Upper lobe of left lung (tissue), 6 donors: ENCODE measurements at places on chromosomes 1 and 21.

GRCh38 chr1:228347181-228347580 lies 59.5 kb downstream of the TRIM11 start:
- no peak for DNase-seq

DNA sequence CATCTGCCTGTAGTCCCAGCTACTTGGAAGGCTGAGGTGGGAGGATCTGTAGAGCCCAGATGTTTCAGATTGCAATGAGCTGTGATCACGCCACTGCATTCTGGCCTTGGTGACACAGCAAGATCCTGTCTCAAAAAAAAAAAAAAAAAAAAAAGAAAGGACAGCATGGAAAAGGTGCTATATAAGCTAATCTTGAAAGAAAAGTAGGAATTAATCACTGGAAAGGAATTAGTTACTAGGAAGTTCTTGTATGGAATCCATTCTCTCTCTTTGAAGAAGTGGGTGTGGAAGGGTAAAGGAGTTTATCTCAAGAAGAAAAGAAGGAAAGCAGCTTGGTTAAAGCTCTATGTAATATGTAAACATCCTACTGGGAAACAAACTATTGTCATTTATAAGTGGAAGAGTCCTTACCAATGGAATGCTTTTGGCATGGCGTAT lies 339.2 kb downstream of the DPYD start:
- DNase-seq, result no peak

DNA sequence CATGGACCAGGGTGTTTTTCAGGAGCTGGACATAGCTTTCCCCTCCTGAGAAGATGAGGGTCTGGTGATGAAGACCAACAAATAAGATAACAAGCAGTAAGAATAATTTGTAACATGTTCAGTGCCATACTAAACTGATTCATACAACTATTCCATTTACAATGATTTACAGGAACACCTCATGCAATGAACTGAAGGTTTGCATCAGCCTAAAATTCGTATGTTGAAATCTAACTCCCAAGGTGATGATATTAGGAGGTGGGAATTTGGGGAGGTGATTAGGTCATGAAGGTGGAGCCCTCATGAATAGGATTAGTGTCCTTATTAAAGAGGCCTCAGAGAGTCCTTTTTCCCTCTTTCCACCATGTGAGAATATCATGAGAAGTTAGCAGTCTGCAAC lies 15.9 kb upstream of the NIBAN1 start:
- DNase-seq, result no peak

DNA sequence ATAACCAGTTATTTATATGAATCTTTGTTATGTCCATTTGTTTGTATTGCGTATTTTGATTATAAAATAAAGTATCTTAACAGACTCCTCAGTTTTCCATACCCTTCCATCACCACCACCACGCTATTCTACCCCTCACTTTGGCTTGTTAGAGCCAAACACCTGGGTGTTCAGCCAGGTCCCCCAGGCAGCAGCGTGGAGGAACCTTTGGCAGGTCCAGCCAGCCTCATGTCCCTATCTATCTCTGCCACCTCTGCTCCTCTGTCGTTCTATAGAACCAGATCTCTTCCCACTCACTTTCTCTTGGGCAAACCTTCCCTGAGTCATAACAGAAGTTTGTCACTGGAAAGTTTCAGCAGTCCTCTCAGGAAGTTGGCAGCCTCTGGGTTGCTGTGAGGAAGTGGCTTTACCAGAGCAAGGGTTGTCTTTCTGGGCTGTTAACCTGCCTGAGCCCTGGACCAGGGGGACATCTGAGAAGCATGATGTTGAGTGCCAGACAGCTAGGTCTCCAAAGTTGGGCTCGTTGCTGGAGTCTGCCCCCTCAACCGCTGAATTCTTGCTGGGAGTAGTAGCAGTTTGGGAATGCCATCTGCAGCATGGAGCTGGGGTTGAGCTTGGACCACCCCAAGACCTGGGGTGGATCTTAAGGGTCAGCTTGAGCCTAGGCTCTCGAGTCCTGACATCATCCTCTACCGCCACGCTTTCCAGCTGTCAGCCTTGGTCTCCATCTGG lies 996 bp upstream of the SH3BGRL3 start:
- no peak for DNase-seq

DNA sequence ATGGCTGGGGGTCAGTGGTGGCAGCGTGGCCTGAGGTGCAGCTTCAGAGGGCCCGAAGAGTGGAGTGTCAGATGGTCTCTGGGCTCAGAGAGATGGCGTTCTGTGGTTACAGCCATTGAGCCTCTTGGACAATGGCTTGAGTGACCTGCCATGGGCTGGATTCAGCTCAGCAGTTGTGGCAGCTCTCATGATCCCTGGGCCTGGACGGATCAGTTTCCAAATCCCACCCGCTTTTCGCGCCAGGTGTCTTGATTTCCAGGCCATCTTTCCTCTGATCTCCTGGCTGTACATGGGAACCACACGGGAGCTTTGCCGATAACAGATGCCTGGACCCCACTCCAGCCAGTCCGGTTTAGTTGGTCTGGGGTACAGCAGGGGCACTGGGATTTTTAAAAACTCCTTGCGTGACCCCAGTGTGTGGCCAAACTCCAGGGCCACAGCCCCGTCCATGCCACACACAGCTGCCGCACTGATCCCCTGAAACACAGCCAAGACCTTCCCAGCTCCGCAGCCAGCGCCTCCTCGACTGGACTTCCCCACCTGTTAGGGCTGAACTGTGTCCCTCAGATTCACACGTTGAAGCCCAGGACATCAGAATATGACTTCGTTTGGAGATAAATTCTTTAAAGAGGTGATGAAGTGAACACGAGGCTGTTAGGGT lies 67.9 kb downstream of the ATP5PO start:
- DNase-seq, result no peak

- DNase-seq, result peak; percentile 88
Measured at GRCh38 chr1:40338745-40339419, 21.8 kb upstream of the COL9A2 start.

GRCh38 chr1:116097626-116098025 lies 13.6 kb upstream of the MAB21L3 start:
- DNase-seq, result no peak

GRCh38 chr1:229325853-229326487 lies 16.9 kb downstream of the CCSAP start:
- no peak for DNase-seq
